ENCODE measurements at places on chromosomes 6 and 20.

DNA sequence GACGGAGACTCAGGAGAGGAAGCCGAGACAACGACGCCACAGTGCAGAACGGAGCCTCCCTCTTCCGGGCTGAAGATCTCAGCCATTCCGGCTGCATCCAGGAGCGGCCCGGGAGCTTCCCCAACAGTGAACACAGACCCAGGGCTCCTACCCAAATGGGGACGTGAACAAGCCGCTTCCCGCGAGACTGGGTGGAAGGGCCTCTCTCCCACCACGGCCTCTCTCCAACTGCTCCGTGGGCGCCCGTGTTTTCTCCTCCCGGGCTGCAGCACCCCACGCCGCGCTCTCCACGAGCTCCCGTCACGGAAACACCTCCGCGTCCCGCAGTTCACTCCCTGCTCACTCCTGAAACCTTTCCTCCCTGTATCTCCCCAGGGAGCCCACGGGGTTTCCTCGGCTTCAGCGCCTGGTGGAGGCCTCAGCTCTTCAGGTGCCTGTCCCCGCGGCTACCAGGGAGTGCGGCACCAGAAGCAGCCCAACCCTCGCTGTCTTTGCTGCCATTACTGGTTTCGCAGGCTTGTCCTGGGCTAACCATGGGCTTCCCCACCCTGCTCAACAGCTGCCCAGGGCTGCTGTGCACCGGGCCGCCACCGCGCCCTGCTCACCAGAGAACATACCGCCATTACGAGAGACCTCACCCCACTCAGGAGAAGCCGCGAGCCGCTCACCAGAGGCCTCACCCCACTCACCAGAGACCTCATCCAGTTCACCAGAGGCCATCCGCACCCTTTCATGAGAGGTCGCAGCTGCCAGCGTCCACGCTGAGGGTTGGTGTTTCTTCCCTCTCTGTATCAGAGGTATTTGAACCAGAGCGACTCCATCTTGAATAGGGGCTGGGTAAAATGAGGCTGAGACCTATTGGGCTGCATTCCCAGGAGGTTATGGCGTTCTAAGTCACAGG, 922.8 kb downstream of the QKI start:
- no peaks in the 10 kb centered on the region for H3K4me1 ChIP-seq
- DNase-seq = no peak
- H3K27me3 ChIP-seq = no peaks in the 10 kb centered on the region
- no peak overlapping the region for H3K27ac ChIP-seq

- no peaks in the 10 kb centered on the region for H3K36me3 ChIP-seq
- no peak overlapping the region for H3K4me3 ChIP-seq
- no peaks in the 10 kb centered on the region for H3K4me1 ChIP-seq
These were observed 230.6 kb downstream of the SOD2 start for GRCh38 chr6:159462431-159462830.

DNA sequence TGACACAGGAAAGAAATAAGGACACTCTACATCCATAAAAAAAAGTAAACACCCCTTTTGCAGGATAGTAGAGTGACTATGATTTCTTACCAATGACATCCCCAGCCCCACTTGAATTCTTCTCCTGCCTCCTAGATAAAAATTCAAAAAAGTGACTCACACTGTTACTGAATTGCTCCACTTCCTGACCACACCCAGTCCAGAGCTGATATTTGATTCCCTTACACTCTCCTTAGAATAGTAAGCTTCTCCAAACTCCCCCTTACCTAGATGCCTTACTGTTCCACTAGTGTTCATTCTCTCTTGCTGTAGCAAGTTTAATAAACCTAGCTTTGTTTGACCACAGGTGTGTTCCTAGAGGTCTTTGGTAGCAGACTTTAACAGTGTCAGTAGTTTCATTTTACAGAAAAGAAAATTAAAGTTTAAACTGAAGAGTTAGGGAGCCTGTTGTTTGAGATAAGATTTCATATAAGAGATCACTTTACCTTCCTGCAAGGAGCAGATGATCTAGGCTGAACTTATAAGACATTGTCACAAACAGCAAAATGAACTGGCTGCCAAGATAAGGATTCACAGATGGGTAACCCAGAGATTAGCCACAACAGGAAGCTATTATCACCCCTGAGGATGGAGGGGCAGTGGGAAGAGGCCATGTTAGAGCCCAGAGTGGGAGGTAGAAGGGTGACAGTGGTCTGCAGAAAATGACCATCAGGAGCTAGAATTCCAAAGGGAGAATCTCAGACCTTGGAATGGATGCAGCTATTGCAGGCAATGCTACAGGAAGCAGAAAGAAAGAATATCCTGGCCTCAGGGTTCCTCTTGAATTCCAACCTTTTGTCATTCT, 28.4 kb upstream of the BTN3A2 start:
- H3K4me1 ChIP-seq = peaks cover 4% of the 10 kb centered on the region
- no peak for DNase-seq
- H3K36me3 ChIP-seq = no peaks in the 10 kb centered on the region
- H3K27me3 ChIP-seq = no peaks in the 10 kb centered on the region
- H3K4me3 ChIP-seq = no peak overlapping the region

- no peaks in the 10 kb centered on the region for H3K36me3 ChIP-seq
- H3K27ac ChIP-seq = peak overlapping the region; percentile 91
- H3K4me1 ChIP-seq = peaks cover 39% of the 10 kb centered on the region
- no peak for DNase-seq
- peak overlapping the region; percentile 13 for H3K4me3 ChIP-seq
These were observed 53.7 kb downstream of the ANKRD60 start for GRCh38 chr20:58174708-58175280.

GRCh38 chr20:16005021-16005914, 568.0 kb downstream of the KIF16B start:
- no peak overlapping the region for H3K27ac ChIP-seq
- no peak overlapping the region for H3K4me3 ChIP-seq
- DNase-seq = no peak
- no peaks in the 10 kb centered on the region for H3K36me3 ChIP-seq
- no peaks in the 10 kb centered on the region for H3K27me3 ChIP-seq

- peak overlapping the region; percentile 68 for H3K27ac ChIP-seq
- H3K4me1 ChIP-seq = peaks cover 78% of the 10 kb centered on the region
- DNase-seq = no peak
- no peak overlapping the region for H3K4me3 ChIP-seq
- H3K36me3 ChIP-seq = no peaks in the 10 kb centered on the region
These were observed 3.2 kb downstream of the RBM38 start for GRCh38 chr20:57394121-57395082.

GRCh38 chr20:461254-462198, 807 bp downstream of the TBC1D20 start:
- H3K4me3 ChIP-seq = peak overlapping the region; percentile 84
- H3K27me3 ChIP-seq = no peaks in the 10 kb centered on the region
- DNase-seq = no peak
- H3K4me1 ChIP-seq = peaks cover 43% of the 10 kb centered on the region
- no peaks in the 10 kb centered on the region for H3K36me3 ChIP-seq

DNA sequence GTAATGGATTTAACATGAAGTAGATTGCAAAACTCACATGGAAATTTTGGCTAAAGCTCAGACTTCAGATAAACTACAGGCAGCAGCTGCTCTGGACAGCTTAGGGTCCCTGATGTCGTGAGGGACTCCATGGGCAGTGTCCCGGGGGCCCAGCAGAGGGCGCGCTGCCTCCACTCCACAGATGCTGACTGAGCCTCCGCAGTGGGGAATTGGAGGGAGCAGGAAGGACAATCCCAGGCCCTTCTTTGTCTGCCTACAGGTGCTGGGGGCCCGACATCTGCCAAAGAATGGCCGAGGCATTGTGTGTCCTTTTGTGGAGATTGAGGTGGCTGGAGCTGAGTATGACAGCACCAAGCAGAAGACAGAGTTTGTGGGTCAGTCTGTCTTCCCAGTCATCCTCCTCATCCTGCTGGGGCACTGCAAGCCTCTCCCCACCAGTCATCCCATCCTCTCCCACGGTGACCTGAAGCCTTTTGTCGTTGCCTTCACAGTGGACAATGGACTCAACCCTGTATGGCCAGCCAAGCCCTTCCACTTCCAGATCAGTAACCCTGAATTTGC, 35.9 kb downstream of the PLCG1 start:
- peaks cover 64% of the 10 kb centered on the region for H3K36me3 ChIP-seq
- H3K27ac ChIP-seq = peak overlapping the region; percentile 83
- H3K27me3 ChIP-seq = no peaks in the 10 kb centered on the region
- H3K4me3 ChIP-seq = no peak overlapping the region

DNA sequence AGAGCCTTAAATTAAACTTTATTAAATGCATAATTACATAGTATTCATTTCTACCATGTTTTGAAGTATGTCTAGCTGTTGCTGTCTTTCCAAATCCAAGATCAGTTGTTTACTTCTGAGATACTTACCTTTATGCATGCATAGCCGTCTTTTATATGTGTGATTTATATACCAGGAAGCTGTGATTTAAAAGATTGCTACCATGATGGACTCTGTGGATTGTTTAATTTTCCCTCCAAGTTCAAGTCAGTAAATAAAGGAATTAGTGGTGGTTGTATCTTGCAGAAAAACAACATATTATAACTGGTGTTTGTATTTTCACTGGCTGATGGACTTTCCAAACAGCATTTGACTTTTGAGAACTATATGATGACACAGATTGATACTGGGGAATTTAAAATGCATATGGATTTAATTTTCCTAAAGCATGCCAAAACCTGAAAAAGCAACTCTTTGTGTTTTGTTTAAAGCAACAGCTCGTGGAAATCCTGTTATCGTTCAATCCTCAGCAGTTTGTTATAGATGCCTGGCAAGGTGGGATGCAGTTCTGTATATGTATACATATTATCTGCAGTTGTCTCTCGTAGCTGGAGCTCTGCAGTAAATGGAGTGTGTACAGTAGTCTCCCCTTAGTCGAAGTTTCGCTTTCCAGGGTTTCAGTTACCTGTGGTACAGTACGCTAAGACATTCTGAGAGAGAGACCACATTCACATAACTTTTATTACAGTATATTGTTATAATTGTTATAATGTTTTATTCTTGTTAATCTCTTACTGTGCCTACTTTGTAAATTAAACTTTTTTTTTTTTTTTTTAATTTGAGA, 77.1 kb downstream of the CBFA2T2 start:
- H3K4me3 ChIP-seq = no peak overlapping the region
- no peaks in the 10 kb centered on the region for H3K36me3 ChIP-seq
- no peak overlapping the region for H3K27ac ChIP-seq
- DNase-seq = no peak
- peaks cover 66% of the 10 kb centered on the region for H3K4me1 ChIP-seq
- H3K27me3 ChIP-seq = no peaks in the 10 kb centered on the region

DNA sequence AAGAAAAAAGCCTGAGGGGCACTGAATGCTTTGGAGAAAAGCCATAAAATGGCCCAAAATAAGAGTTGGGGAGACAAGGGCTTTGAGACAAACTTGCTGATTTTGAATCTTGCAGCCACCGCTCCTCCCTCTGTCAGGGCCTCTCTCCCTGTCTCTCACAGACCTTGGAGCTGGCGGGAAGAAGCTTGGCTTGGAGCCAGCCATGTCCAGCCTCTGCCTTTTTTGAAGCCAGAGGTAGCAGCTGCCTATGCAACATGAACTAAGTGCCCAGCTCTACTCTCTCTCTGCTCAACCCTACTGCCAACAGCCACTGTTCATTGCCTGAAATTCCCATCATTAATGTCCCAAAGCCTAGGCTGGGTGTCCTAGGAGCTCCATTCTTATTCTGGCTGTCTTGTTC, 63.7 kb upstream of the CTNNBL1 start:
- H3K27ac ChIP-seq = no peak overlapping the region
- H3K36me3 ChIP-seq = no peaks in the 10 kb centered on the region
- no peaks in the 10 kb centered on the region for H3K27me3 ChIP-seq
- DNase-seq = no peak
- no peaks in the 10 kb centered on the region for H3K4me1 ChIP-seq

DNA sequence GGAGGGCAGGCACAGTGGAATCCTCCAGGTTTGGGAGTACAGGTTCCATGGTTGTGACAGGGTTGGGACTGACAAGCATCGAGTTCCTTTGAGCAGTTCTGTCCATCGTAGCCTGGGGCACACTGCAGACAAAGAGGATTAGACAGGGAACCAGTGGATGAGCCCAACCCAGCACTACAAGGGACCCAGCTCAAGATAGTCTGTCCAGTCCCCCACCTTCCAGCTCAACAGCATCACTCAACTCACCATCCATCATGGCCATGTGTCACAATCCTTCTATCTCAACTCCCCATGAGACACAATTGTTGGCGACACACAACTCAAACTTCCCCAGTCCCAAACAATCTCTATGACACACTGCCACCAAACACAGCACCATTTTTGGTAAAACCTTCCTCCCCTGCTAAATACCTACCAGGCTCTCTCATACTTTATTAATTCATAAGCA, 11.8 kb upstream of the GPSM3 start:
- no peak overlapping the region for H3K4me3 ChIP-seq
- DNase-seq = no peak
- H3K27ac ChIP-seq = no peak overlapping the region
- H3K27me3 ChIP-seq = no peaks in the 10 kb centered on the region
- H3K4me1 ChIP-seq = no peaks in the 10 kb centered on the region
- H3K36me3 ChIP-seq = no peaks in the 10 kb centered on the region

- H3K36me3 ChIP-seq = no peaks in the 10 kb centered on the region
- DNase-seq = no peak
- no peaks in the 10 kb centered on the region for H3K4me1 ChIP-seq
- no peaks in the 10 kb centered on the region for H3K27me3 ChIP-seq
These were observed 116.8 kb downstream of the MBOAT1 start for GRCh38 chr6:20095436-20095835.

GRCh38 chr20:12961725-12962124, 47.0 kb upstream of the SPTLC3 start:
- H3K4me1 ChIP-seq = peaks cover 10% of the 10 kb centered on the region
- H3K27me3 ChIP-seq = no peaks in the 10 kb centered on the region
- DNase-seq = no peak
- H3K27ac ChIP-seq = no peak overlapping the region
- no peak overlapping the region for H3K4me3 ChIP-seq
- no peaks in the 10 kb centered on the region for H3K36me3 ChIP-seq

- H3K4me1 ChIP-seq = peaks cover 12% of the 10 kb centered on the region
- H3K36me3 ChIP-seq = no peaks in the 10 kb centered on the region
- no peak overlapping the region for H3K4me3 ChIP-seq
- H3K27me3 ChIP-seq = no peaks in the 10 kb centered on the region
- no peak for DNase-seq
These were observed 9.8 kb downstream of the FOXQ1 start for GRCh38 chr6:1321738-1322137.

GRCh38 chr6:27145731-27146455, 101.6 kb upstream of the PRSS16 start:
- H3K4me3 ChIP-seq = peak overlapping the region; percentile 71
- H3K4me1 ChIP-seq = peaks cover 8% of the 10 kb centered on the region
- H3K27ac ChIP-seq = peak overlapping the region; percentile 92
- DNase-seq = peak; percentile 97

DNA sequence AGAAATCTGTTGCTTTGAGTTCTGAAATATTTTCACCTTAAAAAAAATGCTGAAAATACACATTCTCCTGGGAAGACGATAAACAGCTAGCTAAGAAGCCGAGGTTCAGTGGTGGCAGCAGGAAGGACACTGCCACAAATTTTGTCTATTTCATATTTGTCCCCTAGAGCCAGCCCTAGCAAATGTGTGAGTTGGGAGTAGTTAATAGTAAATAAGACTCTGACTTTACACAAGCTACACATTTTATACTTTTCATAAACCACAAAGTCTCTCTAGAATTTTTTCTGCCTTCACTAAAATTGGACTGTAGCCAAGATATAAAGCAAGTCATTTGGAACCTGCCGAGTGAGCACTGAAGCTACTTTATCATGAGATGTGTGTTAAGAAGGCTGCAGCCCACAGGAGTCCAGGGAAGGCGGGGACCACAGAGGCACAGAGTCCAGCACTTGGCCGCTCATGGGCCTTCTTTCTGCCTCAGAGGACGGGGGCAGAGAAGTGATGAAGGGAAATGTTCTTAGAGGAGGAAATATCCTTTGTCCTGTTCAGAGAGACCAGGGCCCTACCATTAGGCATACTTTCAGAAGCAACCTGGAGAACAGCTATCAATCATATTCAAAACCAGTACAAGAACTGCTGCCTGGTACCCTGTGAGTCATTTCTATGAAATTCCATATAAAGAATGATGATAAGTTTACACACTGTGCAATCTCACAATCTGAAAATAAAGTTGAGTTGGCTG, 241.7 kb upstream of the TAB2 start:
- peaks cover 26% of the 10 kb centered on the region for H3K4me1 ChIP-seq
- H3K27me3 ChIP-seq = no peaks in the 10 kb centered on the region
- peak overlapping the region; percentile 0 for H3K27ac ChIP-seq
- H3K4me3 ChIP-seq = no peak overlapping the region
- H3K36me3 ChIP-seq = no peaks in the 10 kb centered on the region

Data from vagina (tissue), 2 donors.